ENCODE measurements at places on chromosomes 13 and 19. TPM values are rescaled to one million over a fixed set of nuclear protein-coding genes. Genes with fewer than 3 reads are reported as not detected.
A peak's percentile ranks its signal among the peaks of the same experiment; 100 is the strongest.

DNA sequence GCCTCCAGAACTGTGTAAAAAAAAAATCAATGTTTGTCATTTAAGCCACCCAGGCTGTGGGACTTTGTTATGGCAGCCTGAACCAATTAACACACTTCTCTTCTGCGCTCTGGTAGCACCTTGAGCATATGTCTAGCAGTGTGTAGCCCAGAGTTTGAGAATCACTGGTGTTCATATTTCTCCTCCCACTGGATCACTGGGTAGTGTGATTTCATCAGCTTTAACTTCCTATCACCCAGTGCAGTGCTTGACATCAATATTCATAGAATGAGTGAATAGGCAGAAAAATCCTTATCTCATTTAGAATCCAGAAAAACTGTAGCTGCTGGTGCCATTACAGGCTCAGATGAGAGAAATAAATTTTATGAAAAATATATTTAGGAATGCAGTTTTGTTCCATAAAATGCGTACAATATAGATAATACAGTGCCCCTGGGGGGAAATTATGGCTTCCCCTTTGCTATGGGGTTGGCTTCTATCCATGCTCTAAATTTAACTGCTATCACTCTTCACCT is 30.7 kb upstream of the WASF3 start:
- H3K36me3 ChIP-seq = no peaks in the 10 kb centered on the region
- H3K27me3 ChIP-seq = no peaks in the 10 kb centered on the region
- H3K4me3 ChIP-seq = no peak overlapping the region
- H3K27ac ChIP-seq = no peak overlapping the region
- no peak for DNase-seq
- H3K4me1 ChIP-seq = no peaks in the 10 kb centered on the region

Gene ZIK1
- 2.2 TPM for total RNA-seq

DNA sequence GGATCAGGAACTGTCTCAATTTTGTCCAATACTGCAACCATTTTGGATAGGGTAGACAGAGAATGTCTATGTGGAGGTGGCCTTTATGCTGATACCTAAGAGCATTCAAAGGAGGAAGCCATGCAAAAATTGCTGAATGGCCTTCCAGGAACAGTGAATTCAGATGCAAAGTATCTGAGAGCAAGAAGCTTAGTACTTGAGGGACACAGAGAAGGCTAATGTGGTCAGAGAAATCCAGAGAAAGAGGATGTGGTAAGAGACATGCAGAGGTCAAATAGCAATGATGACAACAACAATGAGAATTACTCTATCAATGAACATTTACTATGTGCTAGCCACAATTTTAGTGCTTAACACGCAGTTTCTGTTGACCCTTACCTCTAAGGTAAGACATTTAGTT is 785.6 kb upstream of the KLHL1 start:
- no peak overlapping the region for H3K4me3 ChIP-seq
- H3K27ac ChIP-seq = no peak overlapping the region
- H3K36me3 ChIP-seq = no peaks in the 10 kb centered on the region

- DNase-seq = no peak
- no peaks in the 10 kb centered on the region for H3K27me3 ChIP-seq
- H3K4me3 ChIP-seq = no peak overlapping the region
- no peaks in the 10 kb centered on the region for H3K4me1 ChIP-seq
- H3K27ac ChIP-seq = no peak overlapping the region
- H3K36me3 ChIP-seq = peaks cover 6% of the 10 kb centered on the region
Observed at GRCh38 chr13:28704919-28705318, 13.9 kb downstream of the SLC46A3 start.

- no peak overlapping the region for H3K4me3 ChIP-seq
- H3K36me3 ChIP-seq = no peaks in the 10 kb centered on the region
- H3K27ac ChIP-seq = no peak overlapping the region
- DNase-seq = peak; percentile 61
Observed at GRCh38 chr19:18932216-18932841, 8.7 kb downstream of the HOMER3 start.

GRCh38 chr19:12880551-12881171 is 588 bp downstream of the DNASE2 start:
- H3K4me1 ChIP-seq = no peaks in the 10 kb centered on the region
- no peaks in the 10 kb centered on the region for H3K36me3 ChIP-seq
- peak; percentile 53 for DNase-seq

Gene POU4F1
- total RNA-seq = not detected

- no peak for DNase-seq
- H3K36me3 ChIP-seq = no peaks in the 10 kb centered on the region
- H3K4me3 ChIP-seq = no peak overlapping the region
- H3K27ac ChIP-seq = no peak overlapping the region
- no peaks in the 10 kb centered on the region for H3K4me1 ChIP-seq
- no peaks in the 10 kb centered on the region for H3K27me3 ChIP-seq
Observed at GRCh38 chr13:40252241-40252640, 414.2 kb downstream of the FOXO1 start.

GRCh38 chr19:18713550-18714117 is 30.2 kb downstream of the CRTC1 start:
- H3K36me3 ChIP-seq = no peaks in the 10 kb centered on the region
- H3K27ac ChIP-seq = no peak overlapping the region
- no peak for DNase-seq

DNA sequence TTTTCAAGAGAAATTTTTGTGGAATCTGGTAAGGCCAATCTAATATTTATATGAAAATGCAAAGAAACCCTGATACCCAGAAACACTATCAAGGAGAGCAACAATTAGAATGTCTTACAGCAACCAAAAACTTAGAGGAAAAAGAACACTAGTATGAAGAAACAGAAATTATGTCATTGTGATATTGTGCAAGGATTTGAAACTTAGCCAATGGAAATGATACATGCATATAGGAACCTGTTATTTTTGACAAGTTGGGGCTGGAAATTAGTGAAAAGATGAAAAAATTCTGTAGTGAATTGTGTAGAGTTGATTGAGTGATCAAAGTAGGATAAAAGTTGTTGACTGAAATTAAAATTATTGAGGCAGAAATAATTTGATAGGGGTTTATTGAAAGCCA is 792.6 kb upstream of the SLITRK6 start:
- H3K4me3 ChIP-seq = no peak overlapping the region
- H3K36me3 ChIP-seq = no peaks in the 10 kb centered on the region
- no peaks in the 10 kb centered on the region for H3K27me3 ChIP-seq
- H3K4me1 ChIP-seq = no peaks in the 10 kb centered on the region
- no peak for DNase-seq

Gene RFX1
- 3.7 TPM for total RNA-seq

DNA sequence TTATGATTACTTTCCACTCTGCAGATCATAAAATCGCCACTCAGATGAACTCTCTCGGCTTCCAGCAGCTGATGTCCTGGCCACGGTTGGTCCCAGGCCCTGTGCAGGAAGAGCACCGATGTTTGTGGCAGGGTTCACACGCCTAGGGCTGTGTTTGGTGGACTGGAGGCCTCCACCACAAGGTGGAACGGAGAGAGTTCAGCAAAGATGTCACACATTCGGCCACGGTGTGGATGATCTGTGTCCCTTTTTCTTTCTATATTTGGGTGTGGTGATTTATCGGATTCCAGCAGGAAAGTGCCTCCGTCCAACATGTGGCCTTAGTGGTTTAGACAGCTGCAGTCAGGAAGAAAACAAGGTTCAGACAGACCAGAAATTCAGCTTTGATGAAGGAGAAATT is 521 bp upstream of the SHISA2 start:
- DNase-seq = no peak
- no peaks in the 10 kb centered on the region for H3K4me1 ChIP-seq
- H3K27me3 ChIP-seq = no peaks in the 10 kb centered on the region
- peak overlapping the region; percentile 42 for H3K4me3 ChIP-seq

DNA sequence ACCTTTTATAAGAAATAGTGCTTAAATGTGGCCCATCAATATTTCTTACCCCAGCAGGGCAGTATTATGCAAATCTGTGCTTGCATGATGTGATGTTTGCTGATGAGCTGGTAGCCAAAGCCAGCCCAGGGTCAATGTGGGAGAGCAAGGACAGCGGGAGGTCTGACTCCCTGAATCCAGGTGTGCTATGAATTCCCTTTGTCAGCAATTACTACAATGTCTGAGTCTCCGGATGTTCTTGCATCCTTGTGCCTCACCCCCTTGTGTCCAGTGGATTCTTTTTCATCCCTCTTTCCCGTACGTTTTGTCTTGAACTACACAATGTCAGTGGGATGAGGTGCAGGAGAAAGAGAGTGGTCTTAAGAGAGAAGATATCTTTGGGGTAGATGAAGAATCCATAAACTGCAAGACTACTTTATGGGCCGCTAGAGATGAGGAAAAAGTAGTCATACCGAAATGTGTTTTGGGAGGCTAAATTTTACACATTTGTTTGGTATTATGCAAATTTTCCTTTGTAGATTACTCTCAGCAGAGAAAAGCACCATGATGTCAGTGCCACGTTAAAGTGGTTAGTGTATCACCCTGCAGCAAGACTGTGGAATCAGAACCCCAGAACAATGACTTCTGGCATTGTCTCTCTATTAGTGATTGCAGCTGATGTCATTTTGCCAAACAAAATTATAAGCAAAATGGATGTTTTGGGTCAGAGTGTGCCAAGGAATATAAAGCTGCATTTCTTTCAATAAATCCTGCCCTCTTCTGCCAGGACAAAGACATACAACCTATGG is 53.5 kb upstream of the TSHZ3 start:
- H3K27me3 ChIP-seq = peaks cover 6% of the 10 kb centered on the region
- no peak for DNase-seq
- no peak overlapping the region for H3K4me3 ChIP-seq

Gene ADM5
- 2.9 TPM for total RNA-seq

DNA sequence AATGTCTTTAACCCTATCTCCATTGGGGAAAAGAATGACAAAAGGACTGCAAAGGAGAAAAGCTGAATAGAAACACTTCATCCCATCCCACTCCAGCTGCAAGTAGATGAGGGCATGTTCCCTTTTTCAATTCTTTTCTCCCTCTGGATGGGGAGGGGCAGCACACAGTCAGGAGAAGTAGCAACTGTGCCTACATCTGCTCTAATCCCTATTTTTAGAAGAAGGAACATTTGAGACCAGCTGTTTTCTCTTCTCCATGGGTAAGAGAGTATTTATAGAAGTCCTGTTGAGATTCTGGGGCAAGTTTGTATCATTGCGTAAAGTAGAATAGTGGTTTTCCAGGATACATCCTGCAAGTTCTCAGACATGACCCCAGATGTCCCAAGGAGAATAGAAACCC is 9.3 kb upstream of the GTF3A start:
- H3K4me3 ChIP-seq = no peak overlapping the region
- no peaks in the 10 kb centered on the region for H3K36me3 ChIP-seq
- DNase-seq = no peak

DNA sequence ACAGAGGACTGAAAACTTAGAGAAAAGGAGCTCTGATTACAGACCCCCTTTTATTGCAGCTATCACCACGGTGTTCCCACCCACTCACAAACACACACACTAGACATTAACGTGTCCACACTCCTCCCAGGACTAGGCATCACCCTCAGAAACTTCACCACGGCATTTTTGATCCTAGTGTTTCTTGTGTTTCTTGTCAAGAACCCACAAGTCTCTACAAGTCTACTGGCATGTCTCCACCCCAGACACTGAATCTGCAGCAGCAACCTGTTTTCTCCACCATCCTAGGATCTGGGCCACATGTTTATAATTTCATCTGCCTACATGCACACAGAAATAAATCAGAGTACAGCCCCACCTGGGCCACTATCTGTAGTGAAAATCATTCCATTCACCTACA is 4.3 kb downstream of the ZNF486 start:
- no peak overlapping the region for H3K27ac ChIP-seq
- H3K4me1 ChIP-seq = no peaks in the 10 kb centered on the region
- H3K4me3 ChIP-seq = no peak overlapping the region
- H3K27me3 ChIP-seq = no peaks in the 10 kb centered on the region
- no peaks in the 10 kb centered on the region for H3K36me3 ChIP-seq

Gene OVOL3
- total RNA-seq = not detected

DNA sequence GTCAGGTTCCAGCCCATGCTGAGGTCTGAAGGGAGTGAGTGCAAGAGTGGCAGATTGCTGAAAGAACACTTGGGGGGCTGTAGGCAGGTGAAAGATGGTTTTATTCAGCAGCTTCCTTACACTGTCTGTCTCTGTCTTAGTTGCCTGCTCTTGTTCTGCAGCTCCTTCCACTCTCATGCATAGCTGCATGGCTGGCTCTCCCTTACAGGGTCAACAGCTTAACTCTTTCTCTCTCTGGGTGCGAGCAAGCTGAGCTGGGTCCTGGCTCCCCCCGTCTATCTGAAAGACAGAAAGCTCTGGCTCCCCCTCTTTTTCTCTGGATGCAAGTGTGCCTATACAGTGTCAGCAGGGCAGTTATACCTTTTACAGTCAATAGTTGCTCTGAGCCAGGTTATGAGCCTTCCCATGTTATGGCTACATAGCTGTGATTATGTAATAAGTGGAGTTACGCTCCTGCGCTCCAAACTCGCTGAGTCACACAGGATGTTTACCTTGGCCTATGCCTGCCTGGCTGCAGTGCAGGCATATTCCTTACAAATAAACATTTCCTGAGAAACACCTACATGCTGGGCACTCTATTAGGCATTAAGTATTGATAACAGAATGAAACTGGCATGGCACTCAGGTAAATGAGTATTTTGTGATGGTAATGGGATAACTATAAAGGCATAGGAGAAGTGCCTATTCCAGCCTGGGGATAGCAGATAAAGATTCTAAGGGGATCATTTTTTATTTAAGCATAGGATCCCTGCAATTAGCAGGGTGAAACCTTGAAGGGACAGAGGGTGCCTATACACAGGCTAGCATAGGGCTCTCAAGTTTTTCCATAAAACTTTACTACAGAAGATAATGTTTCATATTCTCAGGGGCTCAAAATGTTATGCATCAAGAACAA is 826.9 kb upstream of the PCDH9 start:
- H3K27me3 ChIP-seq = no peaks in the 10 kb centered on the region
- H3K36me3 ChIP-seq = no peaks in the 10 kb centered on the region
- DNase-seq = no peak
- no peak overlapping the region for H3K27ac ChIP-seq
- H3K4me3 ChIP-seq = no peak overlapping the region

DNA sequence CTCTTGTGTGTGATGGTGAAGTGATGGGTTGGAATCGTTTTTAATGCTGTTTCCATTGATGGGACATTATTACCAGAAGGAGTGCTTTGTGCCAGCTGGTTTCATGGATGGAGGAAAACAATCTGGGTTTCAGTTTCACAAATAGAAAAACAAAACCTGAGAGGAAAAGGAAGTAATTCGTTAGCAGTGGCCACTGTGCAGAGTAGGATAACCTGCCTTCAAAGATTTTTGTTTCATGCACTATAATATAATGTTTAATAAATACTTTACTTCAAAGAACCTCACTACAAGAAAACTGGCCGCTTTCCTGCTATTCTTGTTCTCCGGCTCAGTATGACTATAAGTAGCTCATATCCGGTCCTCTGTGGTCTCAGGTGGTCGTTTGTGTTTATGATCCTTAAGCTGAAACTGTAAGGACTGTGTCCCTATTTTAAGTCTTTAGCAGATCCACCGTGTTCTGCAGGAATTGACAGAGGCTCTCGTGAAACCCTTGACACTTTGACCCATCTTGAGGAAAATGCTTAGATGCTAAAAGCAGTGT is 104.7 kb downstream of the GGACT start:
- DNase-seq = no peak
- no peaks in the 10 kb centered on the region for H3K4me1 ChIP-seq
- no peaks in the 10 kb centered on the region for H3K36me3 ChIP-seq

GRCh38 chr13:57787058-57787791 is 155.7 kb downstream of the PCDH17 start:
- no peaks in the 10 kb centered on the region for H3K27me3 ChIP-seq
- H3K4me3 ChIP-seq = no peak overlapping the region
- no peak for DNase-seq

Gene SIGLECL1
- not detected for total RNA-seq

Gene RDH8
- not detected for total RNA-seq

Gene TICAM1
- total RNA-seq = 5.2 TPM

Gene TEX101
- not detected for total RNA-seq

- no peak overlapping the region for H3K27ac ChIP-seq
- H3K36me3 ChIP-seq = no peaks in the 10 kb centered on the region
- no peaks in the 10 kb centered on the region for H3K27me3 ChIP-seq
- DNase-seq = no peak
Observed at GRCh38 chr13:43285933-43286597, 262.7 kb downstream of the DNAJC15 start.
